ENCODE measurements at places on chromosomes 1 and 21. TPM values are rescaled to one million over a fixed set of nuclear protein-coding genes. Genes with fewer than 3 reads are reported as not detected.

DNA sequence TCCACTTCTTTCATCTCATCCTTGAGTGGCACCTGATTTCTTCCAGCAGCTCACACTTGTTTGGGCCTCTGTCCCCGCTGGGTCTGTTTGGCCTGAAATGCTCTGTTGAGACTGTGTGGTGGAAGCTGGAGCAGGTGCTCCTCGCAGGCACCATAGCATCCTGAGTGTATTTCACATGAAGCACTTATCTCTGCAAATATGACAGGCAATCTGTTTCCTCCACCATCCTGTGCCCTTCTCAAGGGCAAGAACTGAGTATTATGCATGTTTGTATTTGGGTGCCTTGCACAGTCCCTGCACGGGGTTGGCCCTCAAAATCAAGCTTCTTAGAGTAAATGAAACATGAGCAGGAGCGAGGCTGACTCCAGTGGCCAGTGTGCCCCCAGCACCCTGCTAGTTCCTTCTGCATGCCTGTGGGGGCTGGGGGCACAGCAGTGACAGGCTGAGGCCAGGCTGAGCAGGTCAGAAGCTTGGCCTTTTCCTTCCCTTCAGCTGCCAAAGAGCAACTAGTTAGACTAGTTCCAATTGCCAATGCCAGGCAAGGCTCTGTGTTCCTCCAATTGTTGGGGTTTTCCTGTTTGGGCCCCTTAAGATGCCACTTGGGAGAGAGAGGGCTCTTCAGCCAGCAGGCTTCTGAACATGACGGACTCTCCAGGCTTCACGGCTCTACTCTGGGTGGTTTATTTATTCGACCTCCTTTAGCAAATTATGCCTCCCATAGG lies 129.6 kb upstream of the ATP1A1 start:
- no peak for DNase-seq

DNA sequence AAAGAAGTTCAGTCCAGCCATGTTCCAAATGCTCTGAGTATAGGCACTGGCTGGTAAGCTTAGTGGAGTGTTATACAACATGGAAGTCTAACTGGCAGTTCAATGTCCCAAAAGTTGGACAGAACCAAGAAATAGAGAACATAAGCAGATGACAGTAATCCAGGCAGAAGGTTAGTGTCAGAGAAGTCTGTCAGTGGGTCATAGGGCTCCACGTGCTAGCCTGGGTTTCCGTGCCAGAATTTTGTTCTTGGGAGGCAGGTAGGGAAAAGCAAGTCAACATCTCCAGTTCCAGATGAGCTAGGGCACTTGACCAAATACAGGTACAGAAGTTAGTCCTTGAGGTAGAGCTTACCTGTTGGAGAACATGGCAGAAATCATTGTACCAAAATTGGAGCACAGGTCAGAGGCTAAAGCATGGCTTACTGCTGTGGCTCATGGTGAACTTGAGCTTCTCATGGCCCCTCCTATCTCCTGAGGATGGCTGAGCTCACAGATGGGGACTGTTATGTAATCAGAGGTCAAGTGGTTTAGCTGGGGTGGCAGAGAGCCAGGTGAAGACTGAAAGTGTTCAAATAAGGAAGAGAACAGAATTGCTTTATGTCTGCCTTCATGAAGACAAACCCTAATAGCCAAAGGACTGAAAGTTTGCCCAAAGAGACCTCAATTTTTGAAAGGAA lies 170.8 kb downstream of the NFIA start:
- DNase-seq, result no peak

GRCh38 chr1:88731475-88732269 lies 47.6 kb downstream of the PKN2 start:
- peak; percentile 50 for DNase-seq

DNA sequence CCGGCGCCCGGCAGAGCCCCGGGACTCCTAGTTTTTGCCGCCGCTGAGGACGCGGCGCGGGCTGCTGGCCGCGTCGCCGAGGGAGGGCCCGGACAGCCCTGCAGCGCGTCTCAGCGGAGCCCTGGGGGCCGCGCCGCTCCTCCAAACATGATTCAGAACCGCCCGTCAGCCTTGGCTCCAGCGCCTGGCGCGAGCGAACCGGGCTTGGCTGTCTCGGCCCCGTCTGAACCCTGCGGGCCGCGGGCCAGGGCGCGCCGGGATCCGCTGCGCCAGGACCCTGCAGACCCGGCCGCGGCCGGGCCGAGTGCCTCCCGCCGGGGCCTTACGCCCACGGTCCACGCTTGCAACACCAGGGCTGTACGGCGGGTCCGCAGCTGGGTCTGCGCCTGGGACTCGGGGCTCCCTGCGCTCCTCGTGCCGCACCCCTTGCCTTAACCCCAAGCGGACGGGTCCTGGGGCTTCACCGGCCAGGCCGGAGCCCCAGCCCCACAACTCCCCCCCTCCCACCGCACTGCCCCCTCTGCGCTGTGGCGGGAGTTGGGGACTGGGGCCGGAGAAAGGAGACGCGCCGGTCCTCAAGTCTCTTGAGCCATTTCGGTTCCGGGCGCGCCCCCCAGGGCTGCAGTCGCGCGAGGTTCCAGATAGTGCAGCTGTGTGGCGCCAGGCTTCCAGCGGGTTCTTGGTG lies 48.4 kb upstream of the CD34 start:
- DNase-seq, result peak; percentile 56

BEST4 gene
- total RNA-seq, result 0.27 TPM

DNA sequence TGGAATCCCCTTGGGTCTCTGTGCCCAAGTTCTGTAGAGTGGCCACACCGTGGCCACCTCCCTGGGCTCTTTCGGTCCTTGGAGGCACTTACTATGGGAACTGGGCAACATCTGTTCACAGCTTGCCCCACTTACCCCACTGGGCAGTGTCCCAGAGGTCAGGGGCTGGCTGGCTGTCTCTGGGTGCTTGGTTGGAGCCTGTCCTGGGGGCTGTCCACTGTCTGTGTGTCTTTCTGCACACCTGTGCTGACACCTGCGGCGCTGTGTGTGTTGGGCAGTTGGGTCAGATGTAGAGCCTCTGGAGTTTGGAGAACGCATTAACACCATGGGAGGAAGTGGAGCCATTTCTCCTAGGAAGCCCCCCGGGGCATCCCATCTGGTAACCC lies 1.3 kb upstream of the TMEM54 start:
- DNase-seq, result no peak

DNA sequence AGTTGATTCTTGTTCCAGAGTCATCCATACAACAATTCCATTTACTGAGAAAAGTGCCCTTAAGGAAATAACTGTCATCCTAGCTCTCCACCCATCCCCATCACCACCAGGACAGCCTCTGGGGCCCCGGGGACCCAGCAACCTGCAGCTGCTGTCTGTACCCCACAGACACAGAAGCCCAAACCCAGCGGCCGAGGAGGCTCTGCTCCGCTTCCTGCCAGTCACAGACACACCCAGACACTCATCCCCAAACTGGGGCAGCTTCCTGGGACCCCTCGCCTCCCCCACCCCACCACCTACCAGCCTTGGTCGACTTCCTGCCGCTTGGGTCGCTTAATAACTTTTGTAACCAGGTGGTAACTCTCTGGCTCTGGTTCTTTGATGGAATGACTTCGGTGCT lies 121.6 kb upstream of the SLC25A33 start:
- DNase-seq, result no peak

DNA sequence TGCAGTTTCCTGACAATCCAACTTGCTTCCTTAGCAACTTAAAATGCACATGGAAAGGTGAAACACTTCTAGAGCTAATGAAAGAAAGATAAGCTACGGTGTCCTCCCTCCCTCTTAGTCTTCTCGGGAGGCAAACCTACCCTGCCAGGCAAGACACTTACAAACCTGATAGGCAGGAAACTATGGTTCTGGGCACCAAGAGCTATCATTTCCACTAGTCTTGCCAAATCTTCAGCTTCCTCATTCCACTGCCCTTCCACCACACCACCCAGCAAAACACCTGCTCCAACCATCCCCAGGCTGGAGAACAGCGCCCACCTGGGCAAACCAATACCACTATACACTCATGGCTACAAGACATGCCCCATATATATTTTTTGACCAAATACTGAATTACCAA lies 15.2 kb downstream of the NDC1 start:
- no peak for DNase-seq

- DNase-seq, result no peak
These were observed 40.4 kb upstream of the GADD45A start for GRCh38 chr1:67644566-67644965.

SLC1A7 gene
- not detected for total RNA-seq

DNA sequence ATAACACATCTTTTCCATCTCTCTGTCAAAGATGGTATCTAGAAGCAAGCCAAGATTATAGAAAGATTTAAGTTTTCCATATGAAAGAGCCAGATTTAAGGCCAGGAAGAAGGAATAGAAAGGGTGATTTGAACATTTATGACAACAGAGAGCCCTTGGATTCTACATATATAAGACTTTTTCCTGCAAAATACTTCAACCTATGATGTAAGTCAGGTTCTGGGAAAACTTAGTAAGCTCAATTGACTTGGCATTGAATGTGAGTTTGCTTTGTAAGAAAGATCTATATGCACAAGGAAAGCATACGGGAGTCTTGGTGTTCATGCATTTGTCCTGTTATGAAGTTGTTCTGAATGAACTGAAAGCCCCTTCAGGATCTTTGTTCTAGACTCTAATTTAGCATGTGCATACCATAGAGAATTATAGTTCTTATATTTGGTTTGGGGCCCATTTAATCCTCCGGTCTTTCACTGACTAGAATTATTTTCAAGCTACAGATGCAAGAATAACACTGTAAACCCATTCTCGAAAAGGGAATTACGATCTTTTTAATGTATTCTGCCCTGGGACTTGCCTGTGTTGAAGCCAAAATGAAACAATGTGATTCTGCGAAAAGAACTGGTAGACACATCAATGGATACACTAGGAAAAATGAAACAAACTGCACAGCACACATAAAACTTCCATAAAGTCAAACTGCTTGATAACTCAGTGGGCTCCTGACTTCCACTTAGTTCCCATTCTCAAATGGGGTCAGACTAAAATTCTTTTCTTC lies 152.8 kb downstream of the DISP1 start:
- DNase-seq, result no peak

DNA sequence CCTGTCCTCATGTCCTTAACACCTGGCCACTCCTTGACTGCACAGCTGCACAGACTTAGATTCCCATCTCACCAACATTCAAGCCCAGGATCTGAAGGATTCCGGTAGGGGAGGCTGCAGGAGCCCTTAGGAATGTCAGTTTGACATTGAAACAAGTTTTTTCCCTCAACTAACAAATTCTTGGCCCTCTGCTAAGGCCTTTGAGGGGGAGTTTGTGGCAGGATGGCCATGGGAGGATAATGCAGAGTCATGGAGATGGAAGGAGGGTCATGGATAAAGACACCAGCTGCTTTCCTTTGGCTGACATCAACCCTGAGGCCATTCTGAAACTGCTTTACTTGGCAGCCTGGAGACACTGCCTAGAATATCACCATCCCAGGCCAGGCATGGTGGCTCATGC lies 63.4 kb upstream of the PPP2R5A start:
- no peak for DNase-seq

DNA sequence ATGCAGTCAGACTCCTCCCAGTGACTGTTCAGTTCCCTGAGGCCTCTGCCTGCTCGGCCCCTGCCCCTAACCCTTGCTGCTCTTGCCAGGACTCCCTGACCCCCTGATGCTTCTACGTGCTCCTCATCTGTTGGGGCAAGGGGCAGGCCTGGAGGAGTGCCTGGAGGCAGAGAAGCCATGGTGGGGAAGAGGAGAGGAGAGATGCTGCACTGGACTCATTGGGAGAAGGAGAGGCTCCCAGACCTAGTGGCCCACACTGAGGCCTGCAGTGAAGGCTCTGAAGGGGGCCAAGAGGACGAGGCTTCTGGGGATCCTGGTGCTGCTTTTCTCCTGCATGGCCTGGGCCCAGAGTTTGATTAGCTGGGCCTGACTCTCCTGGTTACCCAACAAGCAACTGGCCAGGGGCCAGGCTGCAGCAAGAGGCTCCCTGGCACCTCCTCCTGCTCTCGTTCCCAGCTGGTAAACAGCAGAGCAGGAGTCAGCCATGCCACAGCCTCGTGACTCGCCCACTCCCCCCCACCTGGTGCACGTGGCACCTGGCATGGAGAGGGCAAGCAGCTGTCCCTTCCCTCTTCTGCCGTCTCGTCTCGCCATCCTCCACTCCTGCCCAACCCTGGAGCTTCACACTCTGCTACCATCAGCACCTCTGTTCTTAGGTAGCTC lies 847 bp upstream of the RORC start:
- DNase-seq, result peak; percentile 73

DNA sequence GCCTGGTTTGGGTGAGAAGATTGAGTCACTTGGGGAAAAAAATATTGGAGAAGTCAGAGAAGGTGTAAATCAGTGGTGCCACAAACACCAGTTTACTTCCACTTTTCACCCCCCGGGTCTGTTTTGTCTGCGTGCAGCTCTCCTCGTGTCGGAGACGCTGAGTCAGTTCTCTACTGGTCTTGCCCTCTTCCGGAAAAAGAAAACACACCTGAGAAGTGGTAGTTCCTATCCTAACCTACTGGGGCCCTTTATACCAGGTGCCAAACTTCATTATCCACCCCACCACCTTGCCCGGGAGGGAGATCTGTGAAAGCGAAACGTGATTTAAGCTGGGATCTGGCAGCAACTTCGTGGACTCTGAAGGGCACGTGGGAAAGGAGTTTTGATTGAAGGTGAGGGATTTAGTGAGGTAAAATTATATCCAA lies 855 bp upstream of the IVNS1ABP start:
- DNase-seq, result peak; percentile 12

LCE1C gene
- total RNA-seq, result not detected

DNA sequence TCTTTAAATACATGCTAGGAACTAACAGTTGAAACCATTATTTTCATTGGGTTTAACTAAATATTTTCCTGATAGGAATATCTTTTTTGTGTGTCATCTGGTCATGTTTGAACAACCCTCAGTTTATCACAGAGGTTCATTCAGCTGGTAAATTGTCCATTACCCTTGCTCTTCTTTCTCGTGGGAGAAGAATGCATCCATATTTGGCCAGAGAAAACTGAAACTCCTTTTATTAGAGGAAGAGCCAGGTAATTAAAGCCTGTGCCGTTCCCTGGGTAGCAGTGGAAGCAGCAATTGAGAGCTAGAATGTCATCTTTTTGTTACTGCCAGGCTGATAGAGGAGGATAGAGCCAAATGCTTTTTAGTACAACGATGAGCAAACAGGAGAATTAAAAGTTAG lies 587.2 kb upstream of the ZRANB2 start:
- peak; percentile 26 for DNase-seq
